ENCODE measurements at places on chromosomes 4 and X. TPM values are rescaled to one million over a fixed set of nuclear protein-coding genes. Genes with fewer than 3 reads are reported as not detected.
A peak's percentile ranks its signal among the peaks of the same experiment; 100 is the strongest.

DNA sequence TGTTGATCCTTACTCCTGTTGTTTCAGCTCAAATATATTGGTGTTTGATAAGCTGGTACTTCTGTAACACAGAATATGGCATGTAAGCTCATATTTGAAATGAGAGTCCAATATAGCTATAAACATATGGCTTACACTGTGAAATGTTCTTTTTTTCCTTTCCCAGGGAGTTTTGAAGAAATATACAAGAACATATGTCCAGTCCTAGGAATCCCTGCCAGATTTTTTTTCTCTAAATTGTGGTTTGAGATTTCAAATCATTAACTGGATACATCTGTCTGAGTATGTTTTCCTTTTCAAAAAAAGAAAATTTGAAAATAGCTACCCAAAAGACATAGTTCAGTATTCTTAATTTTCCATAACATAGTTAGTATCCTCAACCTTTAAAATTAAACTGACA lies 60.2 kb downstream of the HMGB2 start:
- no peaks in the 10 kb centered on the region for H3K27me3 ChIP-seq
- no peak overlapping the region for H3K27ac ChIP-seq
- no peak for DNase-seq
- peaks cover 20% of the 10 kb centered on the region for H3K36me3 ChIP-seq

Gene TKTL2
- not detected for total RNA-seq

Gene BBS12
- 0.74 TPM for total RNA-seq

Gene ZFYVE28
- 4.9 TPM for total RNA-seq

DNA sequence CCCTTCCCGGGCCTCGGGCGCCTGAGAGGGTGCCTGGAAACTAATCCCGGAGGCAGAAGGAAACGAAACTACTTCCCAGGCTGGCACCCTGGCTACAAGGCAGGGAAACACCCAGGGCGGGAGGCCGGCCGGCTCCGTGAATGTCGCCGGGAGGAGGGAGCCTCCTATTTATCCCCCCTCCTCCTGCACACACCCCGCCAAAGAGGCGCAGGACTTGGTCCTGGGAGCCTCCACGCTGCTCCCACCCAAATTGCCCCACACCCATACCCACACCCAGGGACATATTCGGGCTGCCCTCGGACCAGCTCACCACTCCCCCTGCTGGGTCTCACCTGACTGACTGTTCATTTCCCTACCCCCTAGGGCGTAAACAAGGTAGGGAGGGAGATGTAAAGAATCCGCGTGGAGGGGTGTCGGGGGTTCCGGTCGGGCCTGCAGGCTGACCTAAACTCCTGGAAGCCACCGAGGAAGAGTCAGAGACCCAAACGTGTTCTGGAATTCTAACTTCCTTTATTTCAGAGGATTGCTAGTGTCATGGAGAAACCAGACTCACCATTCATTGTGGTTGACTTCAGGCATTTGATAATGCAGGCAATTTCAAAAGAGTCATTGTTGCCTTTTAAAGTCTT lies at the start of gene BTC:
Gene BTC (minus strand): TSS at position 142 of the 629 bp plus-strand sequence. CDS start 198 bp downstream, outside the sequence.
- H3K27me3 ChIP-seq, result peaks cover 31% of the 10 kb centered on the region
- H3K36me3 ChIP-seq, result no peaks in the 10 kb centered on the region
- H3K4me3 ChIP-seq, result no peak within 1 kb of the TSS
- no peak within 1 kb of the TSS for H3K27ac ChIP-seq
- H3K4me1 ChIP-seq, result no peaks in the 10 kb centered on the region
- peak; percentile 11 for DNase-seq

DNA sequence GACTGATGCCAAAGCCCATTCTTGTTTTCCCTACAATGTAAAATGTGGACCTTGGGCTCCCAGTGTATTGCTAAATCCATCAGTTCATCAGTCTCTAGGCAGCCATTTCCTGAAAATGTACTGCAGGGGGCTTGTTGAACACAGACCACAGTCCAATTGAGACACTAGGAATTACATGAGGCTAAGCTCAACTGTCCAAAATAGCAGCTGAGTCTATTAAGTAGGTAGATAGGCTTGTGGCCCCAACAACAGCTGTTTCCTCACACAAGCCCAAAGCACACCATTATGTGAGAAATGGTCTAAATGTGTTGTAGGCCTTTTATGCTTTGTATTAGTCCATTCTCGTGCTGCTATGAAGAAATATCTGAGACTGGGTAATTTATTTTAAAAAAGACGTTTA lies 60.0 kb upstream of the PAK3 start:
- H3K27ac ChIP-seq, result no peak overlapping the region
- H3K27me3 ChIP-seq, result no peaks in the 10 kb centered on the region
- no peaks in the 10 kb centered on the region for H3K4me1 ChIP-seq
- DNase-seq, result no peak
- H3K4me3 ChIP-seq, result no peak overlapping the region

Gene ELF4
- total RNA-seq, result 17.5 TPM

DNA sequence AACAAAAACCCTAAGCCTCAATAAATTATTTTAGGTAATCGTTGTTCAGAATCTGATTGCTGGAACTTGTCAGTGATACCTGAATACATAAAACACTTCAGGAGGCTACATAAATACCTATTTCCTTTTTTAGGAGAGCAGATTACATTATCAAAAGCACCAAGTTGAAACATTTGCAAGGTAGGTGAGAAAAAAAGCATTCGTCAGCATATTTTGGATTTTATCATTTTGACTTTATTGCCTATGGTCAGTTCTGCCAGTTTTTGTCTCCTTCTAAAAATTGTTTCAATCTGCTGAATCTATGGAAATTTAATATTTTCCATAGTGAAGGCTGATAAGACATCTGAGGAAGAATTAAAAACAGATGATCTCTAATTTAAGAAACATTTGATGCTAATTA lies 16.5 kb upstream of the MAD2L1 start:
- H3K27ac ChIP-seq, result no peak overlapping the region
- DNase-seq, result no peak
- no peaks in the 10 kb centered on the region for H3K36me3 ChIP-seq
- no peaks in the 10 kb centered on the region for H3K4me1 ChIP-seq

DNA sequence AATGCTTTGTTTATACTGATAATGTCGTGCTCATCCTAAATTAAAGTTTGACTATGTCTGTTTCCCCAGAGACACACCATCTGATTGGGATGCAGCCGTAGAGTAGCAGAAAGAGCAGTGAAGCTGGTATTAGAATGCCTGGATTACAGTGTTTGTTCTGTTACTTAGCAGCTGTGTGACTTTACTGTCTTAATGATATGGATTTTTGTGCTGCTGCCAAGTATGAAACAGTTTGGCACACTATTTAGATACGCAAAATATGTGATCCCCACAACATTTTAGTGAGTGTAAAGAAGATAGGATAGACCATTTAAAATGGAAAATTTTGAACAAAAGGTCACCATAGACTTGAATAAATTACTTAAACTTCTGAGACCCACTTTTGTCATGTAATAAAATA lies 1.2 kb upstream of the CHIC1 start:
- no peak for DNase-seq
- peak overlapping the region; percentile 83 for H3K4me3 ChIP-seq
- H3K4me1 ChIP-seq, result peaks cover 17% of the 10 kb centered on the region
- peak overlapping the region; percentile 97 for H3K27ac ChIP-seq
- no peaks in the 10 kb centered on the region for H3K27me3 ChIP-seq

DNA sequence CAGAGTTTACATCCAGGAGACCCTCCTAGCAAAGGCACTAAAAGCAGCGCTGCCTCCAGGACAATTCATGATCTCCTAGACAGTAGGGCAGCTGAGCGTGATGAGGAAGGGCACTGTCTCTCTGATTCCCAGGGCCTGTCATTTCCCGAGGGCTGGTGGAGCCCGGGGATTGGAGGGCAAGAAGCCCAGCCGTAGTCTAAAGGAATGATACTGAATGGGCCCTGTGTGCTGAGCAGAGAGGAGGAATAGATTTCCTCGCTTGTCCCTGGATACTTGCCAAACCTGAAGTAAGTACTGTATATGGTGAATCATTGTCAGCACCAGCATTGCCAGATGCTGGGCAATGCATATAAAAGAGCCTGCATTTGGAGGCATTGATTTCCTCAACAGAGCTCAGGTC lies 88.0 kb upstream of the SLITRK2 start:
- DNase-seq, result no peak
- no peak overlapping the region for H3K4me3 ChIP-seq
- no peaks in the 10 kb centered on the region for H3K27me3 ChIP-seq
- H3K27ac ChIP-seq, result no peak overlapping the region
- H3K4me1 ChIP-seq, result no peaks in the 10 kb centered on the region

Gene TMEM271
- total RNA-seq, result not detected

- H3K4me3 ChIP-seq, result no peak overlapping the region
- H3K36me3 ChIP-seq, result no peaks in the 10 kb centered on the region
- peak; percentile 23 for DNase-seq
- no peaks in the 10 kb centered on the region for H3K4me1 ChIP-seq
- H3K27me3 ChIP-seq, result peaks cover 5% of the 10 kb centered on the region
- no peak overlapping the region for H3K27ac ChIP-seq
These were observed 121.7 kb upstream of the DIPK2B start for GRCh38 chrX:45322382-45322781.

GRCh38 chr4:48268956-48269860 lies at the start of gene TEC:
Gene TEC (minus strand): TSS chr4:48269838. CDS start chr4:48228614, 41,224 bp downstream.
- H3K4me3 ChIP-seq, result peak within 1 kb of the TSS; percentile 88
- H3K27ac ChIP-seq, result peak within 1 kb of the TSS; percentile 90
- peaks cover 3% of the 10 kb centered on the region for H3K36me3 ChIP-seq
- peak; percentile 58 for DNase-seq
- peaks cover 15% of the 10 kb centered on the region for H3K4me1 ChIP-seq
- no peaks in the 10 kb centered on the region for H3K27me3 ChIP-seq

Gene CD40LG
- total RNA-seq, result 3.1 TPM

DNA sequence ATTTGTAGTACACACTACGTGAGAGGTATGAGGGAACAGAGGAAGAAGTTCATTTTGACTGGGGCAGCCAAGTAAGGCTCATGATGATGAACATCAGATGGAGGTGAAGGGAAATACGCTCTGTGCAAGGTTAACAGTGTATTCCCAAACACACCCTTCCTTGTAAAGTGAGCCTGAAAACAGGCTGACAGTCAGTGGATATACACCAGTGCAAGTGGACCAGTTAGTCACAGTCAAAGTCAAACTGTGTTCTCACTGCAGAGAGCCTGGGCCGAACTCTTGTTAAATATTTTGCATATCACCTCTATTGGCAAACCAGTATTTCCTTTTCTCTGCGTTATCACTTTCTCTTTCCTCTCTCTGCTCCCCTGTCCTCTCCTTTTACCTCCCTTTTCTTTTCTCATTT lies 23.4 kb upstream of the RHOH start:
- H3K4me1 ChIP-seq, result peaks cover 12% of the 10 kb centered on the region
- no peaks in the 10 kb centered on the region for H3K36me3 ChIP-seq
- no peaks in the 10 kb centered on the region for H3K27me3 ChIP-seq
- H3K27ac ChIP-seq, result peak overlapping the region; percentile 70
- DNase-seq, result no peak

DNA sequence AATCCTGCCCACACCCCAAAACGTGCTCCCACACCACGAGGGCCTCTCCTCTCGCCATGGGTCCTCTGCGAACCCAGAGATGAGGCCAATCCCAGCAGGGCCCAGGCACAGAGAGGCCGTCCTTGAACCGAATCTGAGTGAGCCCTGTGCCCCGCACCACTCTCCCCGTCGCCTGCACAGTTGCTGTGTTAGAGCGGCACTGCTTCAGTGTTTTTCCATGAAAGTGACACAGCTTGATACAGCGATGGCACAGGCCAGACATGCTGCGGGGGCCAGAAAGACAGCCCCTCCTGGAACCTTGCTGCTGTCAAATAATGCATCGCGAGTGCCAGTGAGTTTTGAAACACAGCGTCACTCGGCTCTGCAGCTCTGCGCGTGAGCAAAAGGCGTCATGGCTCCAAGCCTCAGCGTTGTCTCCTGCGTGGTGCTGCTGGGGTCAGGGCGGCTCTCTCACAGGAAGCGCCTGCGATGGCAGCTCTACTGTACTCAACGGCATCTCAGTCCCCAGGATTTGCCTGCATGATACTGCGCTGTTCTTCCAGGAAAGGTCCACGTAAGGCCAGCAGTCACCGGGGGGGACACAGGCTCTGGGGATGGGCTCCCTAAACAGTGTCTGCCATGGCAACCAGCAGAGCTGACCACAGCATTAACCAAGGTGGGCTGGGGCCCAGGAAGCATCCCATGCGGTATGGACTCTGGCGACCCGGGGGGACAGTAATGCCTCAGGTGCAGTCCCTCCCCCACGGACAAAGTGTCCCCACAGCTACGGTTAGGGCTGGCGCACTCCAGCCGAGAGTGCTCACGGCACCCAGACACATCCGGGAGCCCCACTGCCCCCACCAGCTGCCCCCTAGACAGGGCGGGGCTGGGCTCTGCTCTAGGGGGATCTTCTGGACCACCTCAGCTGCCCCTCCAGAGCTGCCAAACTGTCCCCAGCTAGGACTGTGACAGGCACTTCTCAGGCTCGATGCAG lies 63.1 kb downstream of the ACOX3 start:
- H3K4me1 ChIP-seq, result no peaks in the 10 kb centered on the region
- H3K36me3 ChIP-seq, result peaks cover 1% of the 10 kb centered on the region
- H3K27me3 ChIP-seq, result no peaks in the 10 kb centered on the region

DNA sequence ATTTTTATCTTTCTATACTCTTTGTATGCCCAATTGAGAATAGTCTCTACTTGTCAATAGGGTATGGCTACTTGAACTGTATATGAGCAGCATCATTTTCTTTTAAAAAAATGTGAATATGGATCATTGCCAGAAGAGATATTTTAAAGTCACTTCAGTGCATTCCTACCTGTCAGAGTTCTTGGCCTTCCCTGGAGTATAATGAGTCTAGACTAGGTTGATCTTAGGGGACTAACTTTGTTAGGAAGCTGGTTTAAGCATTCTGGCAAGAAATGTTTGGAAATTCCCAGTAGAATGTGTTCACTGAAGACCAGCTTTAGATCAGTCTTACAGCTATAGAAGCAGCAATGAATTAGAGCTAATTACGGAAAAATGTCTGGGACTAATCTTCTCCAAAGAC lies 178.2 kb downstream of the FAT4 start:
- H3K27ac ChIP-seq, result no peak overlapping the region
- DNase-seq, result no peak
- no peaks in the 10 kb centered on the region for H3K36me3 ChIP-seq
- H3K4me1 ChIP-seq, result no peaks in the 10 kb centered on the region

DNA sequence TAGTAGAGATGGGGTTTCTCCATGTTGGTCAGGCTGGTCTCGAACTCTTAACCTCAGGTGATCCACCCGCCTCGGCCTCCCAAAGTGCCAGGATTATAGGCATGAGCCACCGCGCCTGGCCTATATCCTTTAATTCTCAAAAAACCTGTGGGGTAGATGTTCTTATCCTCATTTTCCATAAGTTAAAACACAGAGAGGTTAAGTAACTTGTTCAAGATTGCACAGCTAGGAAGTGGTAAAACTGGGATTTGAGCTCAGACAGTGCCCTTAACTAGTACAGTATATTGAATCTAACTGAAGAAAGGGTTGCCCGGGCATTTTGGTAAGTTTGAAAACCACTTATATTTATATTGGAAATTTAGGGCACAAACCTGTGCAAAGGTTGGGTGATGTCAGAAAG lies 116.0 kb downstream of the GLUD2 start:
- H3K4me1 ChIP-seq, result peaks cover 15% of the 10 kb centered on the region
- no peaks in the 10 kb centered on the region for H3K36me3 ChIP-seq
- no peak overlapping the region for H3K27ac ChIP-seq
- DNase-seq, result no peak
- H3K4me3 ChIP-seq, result no peak overlapping the region

- H3K4me3 ChIP-seq, result no peak overlapping the region
- H3K27ac ChIP-seq, result no peak overlapping the region
- H3K27me3 ChIP-seq, result no peaks in the 10 kb centered on the region
- no peaks in the 10 kb centered on the region for H3K4me1 ChIP-seq
These were observed 247.8 kb upstream of the FAM47A start for GRCh38 chrX:34379891-34380290.
